ENCODE measurements at places on chromosomes 1 and 21.

- DNase-seq = no peak
Measured at GRCh38 chr1:182957902-182958395, 5.0 kb upstream of the SHCBP1L start.

DNA sequence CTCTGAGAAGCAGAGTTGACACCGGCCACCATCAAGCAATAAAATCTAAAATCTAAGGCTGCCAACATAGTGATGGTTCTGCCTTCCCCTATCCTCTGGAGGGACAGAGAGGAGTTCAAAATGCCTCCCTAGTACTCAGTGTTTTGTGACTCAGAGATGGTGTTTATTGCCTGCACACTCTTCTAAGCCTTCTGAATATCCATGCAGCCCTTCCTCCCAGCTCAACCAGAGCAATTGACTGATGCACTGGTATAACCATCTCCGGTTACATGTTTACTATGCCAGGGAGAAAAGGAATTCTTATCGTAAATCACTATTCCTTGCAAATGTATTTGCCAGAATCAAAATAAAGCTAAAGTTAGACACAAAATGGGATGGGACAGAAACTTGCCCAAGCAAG, 132.9 kb upstream of the RAB4A start:
- no peak for DNase-seq

DNA sequence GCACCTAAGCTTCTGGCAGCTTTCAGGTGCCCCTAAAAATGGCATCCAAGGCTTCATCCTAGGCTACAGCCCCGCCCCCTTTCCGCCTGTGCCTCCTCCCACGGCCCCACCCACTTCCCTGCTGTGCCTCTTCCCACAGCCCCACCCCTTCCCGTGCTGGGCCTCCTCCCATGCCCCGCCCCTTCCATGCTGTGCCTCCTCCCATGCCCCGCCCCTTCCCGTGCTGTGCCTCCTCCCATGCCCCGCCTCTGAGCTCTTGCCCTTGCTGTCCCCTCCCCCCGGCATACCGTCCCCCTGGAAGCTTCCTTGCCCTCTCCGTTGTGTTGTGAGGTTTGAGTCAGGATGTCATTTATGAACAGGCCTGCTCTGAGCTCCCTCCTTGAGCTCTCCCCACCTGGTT, 228.5 kb upstream of the AJAP1 start:
- no peak for DNase-seq

GRCh38 chr1:161082996-161083747, 6.2 kb downstream of the NECTIN4 start:
- DNase-seq = no peak

DNA sequence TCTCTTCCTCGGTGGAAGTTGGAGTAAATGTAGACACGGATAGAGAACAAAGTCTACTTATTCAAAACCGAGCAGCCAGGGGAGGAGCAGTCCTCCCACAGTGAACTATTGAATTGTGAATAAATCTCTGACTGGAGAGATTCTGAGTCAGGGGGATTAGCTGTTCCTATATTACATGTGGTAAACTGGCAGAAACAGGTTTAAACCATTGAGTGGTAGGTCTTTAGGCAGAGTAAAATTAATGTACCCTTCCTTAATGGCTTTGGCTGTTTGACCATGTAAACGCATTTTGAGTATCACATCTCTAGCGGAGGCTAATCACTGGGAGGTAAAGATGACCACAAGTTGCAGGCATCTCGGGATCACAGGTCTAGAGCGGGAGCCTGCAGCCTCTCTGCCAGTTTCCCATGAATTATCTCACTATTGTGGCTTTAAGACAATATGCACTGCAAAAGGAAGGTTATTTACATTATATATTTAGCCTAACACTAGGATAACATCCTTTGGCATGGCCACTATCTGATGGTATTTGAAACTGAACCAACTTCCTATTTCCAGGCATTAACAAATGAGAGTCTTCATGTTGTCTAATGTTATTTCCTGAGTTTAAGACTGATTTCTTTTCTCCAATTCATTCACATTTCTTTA, 7.9 kb upstream of the DISC1 start:
- no peak for DNase-seq

DNA sequence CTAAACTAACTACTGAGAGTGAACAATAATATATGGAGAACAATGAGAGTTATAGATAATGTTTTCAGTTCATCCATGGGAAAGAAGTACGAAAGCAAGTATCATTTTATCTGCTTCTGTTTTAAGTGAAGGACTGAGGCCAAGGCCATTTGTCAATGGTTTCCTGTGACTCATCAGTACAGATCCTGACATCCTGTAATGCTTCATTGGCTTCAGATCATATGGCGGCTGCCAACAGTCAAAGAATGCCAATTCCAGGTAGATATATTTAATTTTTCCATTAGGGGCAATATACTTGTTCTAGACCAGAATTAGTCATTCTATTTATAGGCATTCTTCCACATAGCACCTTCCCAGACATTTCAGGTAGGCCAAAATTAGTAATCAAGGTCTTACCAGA, 97.3 kb downstream of the USH2A start:
- no peak for DNase-seq

GRCh38 chr21:33985117-33986050, 69.8 kb upstream of the ATP5PO start:
- no peak for DNase-seq

DNA sequence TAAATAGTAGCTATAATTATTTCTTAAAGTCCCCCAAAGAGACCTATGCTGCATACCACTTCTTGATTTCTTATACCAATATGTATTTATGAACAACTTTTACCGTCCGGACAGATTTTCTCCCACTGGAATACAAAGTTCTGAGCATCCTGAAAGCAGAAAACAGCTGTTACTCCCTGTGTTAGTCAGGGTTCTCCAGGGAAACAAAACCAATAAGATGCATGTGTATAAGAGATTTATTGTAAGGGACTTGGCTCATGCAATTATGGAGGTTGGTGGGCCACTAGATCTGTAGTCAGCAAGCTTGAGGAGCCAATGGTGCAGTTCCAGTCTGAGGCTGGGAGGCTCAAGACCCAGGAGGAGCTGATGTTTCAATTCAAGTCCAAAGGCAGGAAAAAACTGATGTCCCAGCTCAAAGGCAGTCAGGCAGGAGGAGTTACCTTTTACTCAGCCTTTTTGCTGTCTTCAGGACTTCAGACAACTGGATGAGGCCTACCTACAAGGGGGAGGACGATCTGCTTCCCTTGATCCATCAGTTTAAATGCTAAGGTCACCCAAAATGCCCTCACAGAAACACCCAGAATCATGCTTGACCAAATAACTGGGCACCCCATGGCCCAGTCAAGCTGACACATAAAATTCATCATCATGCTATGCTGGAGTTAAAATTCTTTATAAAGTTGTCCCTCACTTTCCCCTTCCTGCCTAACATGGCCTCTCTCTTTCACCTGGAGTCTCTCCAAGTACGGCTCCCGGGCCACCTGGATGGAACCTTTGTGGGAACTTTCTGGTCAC, 24.3 kb upstream of the ATF3 start:
- no peak for DNase-seq

DNA sequence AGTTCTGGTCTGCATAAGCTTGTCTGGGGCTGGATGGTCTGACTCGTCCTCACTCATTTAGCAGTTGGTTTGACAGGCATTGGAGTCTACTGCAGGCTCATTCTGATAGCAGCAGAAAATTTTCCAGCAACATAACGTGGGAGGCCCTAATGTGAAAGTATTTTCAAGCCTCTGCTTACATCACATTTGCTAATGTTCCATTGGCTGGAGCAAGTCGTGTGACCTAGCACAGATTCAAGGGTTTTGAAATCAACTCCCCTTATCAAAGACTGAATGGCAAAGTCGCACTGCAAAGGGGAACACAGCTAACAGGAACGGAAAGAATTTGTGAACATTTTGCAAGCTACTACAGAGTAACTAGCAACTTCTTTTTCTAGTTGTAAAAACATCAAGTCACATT, 2.3 kb upstream of the USH2A start:
- no peak for DNase-seq

DNA sequence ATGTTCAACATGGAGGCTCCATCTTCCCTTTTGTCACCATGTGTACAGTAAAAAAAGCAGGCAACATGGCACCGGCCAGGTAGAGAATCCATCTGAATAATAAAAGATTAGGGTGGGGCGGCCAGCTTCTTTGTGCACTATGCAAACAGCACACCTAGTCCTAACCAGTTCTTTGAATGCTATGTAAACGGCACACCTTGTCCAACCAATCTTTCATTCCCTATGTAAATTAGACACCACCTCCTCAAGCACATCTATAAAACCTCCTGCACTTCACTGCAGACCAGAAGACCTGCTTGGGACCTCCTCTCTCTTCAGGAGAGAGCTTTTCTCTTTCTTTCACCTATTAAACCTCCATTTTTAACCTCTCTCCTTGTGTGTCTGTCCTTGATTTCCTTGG, 28.2 kb downstream of the TFB2M start:
- DNase-seq = no peak

- no peak for DNase-seq
Measured at GRCh38 chr1:205456868-205457745, 1.3 kb upstream of the BLACAT1 start.

DNA sequence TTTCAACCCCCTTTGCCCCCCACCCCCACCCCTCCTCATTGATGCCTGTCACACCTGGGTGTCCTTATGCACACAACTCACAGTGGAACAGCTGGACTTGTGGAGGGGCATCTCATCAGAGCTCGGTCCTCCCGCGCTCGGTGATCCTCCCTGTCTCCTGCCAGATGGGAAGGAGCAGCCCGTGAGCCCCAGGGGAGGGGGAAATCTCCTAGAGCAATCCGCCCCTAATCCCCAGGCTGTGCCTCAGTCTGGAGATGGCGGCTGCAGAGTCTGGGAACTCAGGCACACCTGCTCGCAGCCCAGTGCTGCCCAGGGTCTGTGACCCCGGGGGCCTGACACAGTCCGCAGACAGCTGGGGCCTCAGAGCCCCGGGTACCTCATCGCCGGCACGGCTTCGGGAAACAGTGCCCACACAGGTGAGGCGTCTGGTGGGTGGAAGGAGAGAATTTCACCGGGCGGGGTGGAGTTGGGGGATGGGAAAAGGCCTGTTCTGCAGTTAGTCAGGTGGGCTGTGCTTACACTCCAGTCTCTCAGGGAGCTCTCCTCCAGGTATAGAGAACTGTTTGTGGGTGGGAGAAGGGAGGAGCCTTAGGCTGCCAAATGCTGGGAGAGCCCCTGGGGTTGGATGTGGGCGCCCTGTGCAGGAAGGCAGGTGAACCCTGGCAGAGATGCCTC, 29.3 kb downstream of the TMCC2 start:
- DNase-seq = no peak

DNA sequence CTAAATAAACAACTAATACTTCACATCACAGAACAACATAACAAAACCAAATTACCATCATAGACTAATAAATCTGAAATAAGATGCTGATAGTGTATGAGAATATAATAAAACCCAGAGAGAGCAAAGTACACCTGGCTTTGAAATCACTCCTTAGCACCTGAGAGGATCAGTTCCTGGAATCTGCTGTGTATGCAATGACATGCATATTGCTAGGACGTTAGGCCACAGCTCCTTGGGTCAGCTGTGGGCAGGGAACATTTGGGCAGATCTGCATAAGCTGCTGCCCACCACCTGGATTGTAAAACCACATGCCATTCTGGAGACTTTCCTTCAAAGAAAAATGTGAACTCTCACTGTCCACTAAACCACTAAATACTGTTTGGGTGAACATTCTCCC, 81.1 kb downstream of the NR5A2 start:
- no peak for DNase-seq

DNA sequence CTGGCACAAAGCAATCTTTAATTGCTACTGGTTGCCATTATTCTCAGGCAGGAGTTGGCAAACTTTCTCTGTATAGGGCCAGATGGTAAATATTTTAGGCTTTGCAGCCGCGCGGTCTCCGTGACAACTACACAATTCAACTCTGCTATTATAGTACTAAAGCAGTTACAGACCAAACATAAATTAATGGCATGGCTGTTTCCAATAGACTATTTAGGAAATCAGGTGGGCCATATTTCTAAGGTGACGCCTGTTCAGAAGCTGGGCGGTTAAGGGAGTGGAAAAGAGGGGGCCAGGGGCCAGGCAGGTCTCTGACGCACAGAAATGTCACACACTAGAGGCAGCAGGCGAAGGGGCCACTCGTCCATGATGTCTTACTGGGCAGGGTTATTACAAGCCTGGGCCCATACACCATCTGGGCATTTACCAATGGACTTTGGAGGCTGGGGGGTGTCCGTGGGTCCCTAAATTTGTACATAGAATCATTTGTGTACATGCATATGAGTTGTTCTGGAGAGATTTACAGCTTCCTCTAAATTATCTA, 80.1 kb downstream of the STUM start:
- DNase-seq = no peak

DNA sequence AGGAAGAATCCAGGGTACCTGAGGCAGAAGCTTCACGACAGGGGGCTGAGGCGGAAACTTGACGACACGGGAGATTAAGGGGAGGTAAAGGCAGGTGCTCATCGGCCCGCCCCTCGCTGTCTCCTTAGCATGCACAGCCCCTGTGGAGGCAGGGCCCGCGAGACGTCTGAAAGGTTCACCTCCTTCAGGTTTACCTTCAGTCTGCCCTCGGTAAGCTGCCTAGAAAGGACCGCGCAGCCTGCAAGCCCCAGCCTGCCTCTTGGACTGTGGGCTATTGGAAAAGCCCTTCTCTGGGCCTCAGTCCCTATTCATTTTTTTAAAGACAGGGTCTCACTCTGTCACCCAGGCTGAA, 28.5 kb downstream of the KNCN start:
- no peak for DNase-seq

- DNase-seq = no peak
Measured at GRCh38 chr1:109391626-109392025, 6.1 kb downstream of the SORT1 start.

DNA sequence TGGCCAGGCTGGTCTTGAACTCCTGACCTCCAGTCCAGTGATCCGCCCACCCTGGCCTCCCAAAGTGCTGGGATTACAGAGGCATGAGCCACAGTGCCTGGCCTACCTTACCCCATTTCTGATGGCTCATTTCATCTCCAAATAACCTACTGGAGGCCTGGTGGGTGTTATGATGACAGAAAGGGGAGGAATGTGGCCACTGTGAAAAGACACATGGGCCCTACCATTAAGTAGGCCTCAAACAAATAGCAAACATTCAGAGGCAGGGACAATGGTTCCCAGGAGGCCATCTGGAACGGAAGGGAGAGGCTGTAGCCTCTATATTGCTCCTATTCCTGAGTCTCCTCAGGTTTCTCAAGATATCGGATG, 932 bp upstream of the FCRLA start:
- no peak for DNase-seq

- peak; percentile 50 for DNase-seq
Measured at GRCh38 chr1:221203224-221204054, 324.2 kb downstream of the HLX start.

GRCh38 chr1:20657024-20657423, 4.1 kb downstream of the DDOST start:
- DNase-seq = no peak

- no peak for DNase-seq
Measured at GRCh38 chr1:28193701-28194161, 17.2 kb upstream of the PTAFR start.

DNA sequence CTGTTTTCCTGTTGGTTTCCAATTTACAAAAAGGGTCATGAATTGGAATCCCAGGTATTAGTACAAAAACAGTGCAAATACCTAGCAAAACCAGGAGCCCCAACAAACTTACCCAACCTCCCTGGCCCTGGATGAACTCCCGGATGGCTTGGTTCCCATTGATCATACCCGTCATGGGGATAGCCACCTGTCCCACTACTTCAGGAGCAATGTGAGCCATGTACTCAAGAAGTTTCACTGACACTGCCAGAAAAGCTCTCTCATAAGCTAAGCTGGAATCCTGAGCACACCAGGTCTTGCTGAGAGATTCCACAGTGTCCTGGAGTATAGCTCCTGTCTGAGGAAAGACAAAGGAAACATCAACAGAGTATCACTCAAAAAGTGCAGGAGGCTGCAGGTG, 5.7 kb downstream of the BCL2L15 start:
- no peak for DNase-seq
